ENCODE measurements at places on chromosomes 5 and 9.
A peak's percentile ranks its signal among the peaks of the same experiment; 100 is the strongest.

GRCh38 chr9:123605286-123605685 lies 249.3 kb downstream of the CRB2 start:
- DNase-seq, result no peak

- DNase-seq, result no peak
Measured at GRCh38 chr5:94906750-94907149, 288.3 kb downstream of the SLF1 start.

DNA sequence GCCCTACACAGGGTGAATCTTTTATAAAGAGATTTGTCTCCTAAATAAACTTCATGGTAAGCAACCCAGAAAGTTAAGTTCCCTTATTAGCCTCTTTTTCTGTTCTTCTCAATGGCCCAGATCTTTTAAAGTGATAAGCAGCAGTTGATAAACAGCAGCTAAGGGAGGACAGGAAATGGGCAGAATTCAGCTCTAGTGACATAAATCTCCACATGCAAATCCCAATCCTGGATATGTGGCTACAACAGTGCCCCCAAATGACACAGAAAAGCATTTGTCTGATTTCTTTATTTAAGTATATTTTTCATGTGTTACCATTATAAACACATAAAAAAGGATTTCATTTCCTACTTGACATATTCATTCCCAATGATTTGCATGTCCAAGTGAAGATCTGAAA lies 199.0 kb downstream of the DTWD2 start:
- DNase-seq, result no peak

GRCh38 chr5:8868283-8868682 lies 677.6 kb downstream of the SEMA5A start:
- no peak for DNase-seq

DNA sequence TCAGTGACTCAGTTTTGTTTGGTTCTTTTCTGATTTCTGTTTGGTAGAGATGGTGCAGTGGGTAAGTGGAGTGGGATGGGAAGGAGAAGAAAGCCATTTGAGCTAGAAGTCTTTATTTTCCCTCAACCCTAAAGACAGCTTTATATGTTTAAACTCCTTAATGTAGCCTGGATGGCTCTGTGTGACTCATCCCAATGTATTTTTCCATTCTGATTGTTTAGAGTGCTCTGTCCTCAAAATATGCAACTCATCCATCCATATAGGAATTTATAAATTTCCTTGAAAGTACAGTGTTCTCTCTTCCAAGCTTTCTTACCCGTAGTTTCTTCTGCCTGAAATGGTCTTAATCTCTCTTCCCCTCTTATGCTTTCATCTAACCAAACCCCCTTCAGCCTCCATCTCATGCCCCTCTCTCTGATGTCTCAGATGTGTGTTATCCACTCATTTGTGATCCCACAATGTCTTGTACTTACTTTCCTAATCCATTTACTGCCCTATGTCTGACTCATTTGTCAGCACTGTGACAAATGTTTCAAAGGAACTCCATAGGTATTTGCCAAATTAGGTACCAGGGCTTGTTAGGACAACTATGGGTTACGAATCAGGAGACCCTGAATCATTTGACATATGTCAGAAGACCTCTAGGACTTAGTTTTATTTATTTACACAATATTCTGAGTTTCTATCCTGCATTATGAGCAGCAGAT lies 217.5 kb upstream of the SGCD start:
- no peak for DNase-seq

- DNase-seq, result no peak
Measured at GRCh38 chr5:1736889-1737711, 62.5 kb downstream of the MRPL36 start.

- DNase-seq, result no peak
Measured at GRCh38 chr9:18126831-18127498, 347.0 kb upstream of the ADAMTSL1 start.

GRCh38 chr5:161305601-161306000 lies 240.9 kb downstream of the GABRB2 start:
- DNase-seq, result peak; percentile 51

DNA sequence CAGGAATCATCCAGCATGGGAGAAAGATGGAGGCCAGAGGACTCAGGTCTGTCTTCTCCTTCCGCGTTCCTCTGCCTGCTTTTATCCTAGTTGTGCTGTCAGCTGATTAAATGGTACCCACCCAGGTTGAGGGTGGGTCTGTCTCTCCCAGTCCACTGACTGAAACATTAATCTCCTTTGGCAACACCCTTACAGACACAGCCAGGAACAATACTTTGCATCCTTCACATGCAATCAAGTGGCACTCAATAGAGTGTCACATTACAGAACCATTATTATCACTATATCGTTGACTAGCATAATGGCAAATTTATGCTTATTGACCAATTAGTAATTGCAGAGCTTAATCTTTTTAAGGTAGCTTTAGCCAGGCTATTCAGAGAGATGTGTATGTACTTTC lies 64.8 kb downstream of the UNC13B start:
- no peak for DNase-seq

GRCh38 chr5:9094582-9094981 lies 451.3 kb downstream of the SEMA5A start:
- DNase-seq, result no peak

GRCh38 chr9:82488313-82489200 lies 500.0 kb downstream of the SPATA31D1 start:
- DNase-seq, result no peak

DNA sequence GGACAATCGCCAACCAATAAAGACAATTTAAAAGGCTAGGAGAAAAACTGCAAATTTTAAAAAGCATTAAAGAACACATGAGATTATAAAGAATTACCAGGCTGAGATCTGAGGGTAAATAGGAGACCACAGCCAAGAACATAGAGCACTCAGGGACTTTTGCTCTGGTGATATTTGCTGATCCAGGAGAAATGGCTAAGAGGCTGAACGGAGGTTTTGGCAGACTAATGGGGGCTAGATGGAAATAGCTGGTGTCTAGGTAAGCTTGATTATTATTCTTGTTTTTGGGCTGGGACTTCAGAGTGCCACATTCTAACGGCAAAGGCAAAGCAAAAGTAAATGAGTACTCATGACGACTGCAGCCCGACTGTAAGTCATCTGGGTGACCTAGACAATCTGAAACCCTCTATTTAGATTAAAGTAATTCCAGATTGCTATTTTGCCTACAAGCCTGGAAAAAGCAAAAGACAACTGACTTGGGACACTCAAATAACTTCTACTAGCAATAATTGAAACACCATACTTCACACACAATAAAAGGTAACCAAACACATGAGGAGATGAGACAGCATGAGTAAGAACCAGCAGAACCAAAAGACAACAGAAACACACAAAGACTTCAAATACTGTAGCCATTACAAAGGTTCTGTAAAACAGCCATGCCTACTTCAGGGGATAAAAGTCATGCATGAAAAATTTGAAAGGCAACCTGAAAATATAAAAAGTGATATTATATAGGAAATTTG lies 68.8 kb downstream of the JAKMIP2 start:
- no peak for DNase-seq

DNA sequence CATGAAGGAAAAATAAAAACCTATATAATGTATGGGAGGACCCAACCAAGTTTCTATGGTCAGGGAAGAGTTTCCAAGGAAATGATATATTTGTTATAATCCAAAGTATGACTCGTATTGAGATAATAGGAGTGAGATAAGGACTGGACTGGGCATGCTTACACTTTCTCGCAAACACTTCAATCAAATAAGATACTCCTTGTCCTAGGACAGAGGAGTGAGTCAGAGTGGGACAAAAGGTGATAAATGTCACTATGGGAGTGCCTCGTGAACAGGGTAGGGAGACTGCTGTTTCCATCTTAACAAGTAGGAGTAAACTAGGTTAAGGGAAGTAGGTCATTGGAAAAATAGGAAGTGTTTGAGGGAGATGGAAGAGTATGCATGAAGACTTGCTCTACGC lies 47.2 kb downstream of the MACIR start:
- DNase-seq, result no peak

GRCh38 chr9:81814794-81815464 lies 113.3 kb upstream of the SPATA31D4 start:
- no peak for DNase-seq

DNA sequence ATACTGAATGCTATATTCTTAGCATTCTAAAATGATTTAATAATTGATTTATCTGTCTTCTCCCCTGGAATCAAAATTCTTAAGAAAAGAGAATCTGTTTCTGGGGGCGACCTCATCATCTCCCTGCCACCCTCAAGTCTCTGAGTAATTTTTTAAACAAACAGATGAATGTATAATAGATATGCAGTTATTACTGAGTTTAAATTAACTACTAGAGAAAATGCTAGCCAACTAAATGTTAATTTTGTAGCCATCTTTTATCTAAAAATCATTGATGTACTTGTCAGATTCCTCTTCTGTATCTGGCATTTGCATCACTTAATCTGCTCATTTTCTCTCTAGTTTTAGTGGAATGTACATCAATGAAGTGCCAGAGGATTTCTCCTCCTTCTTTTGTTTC lies 87.5 kb downstream of the ERBIN start:
- DNase-seq, result no peak

GRCh38 chr9:137764171-137764671 lies 113.4 kb upstream of the CACNA1B start:
- no peak for DNase-seq

- DNase-seq, result no peak
Measured at GRCh38 chr5:36442796-36443195, 141.1 kb upstream of the RANBP3L start.

GRCh38 chr9:136644593-136645351 lies 17.9 kb upstream of the EGFL7 start:
- DNase-seq, result no peak

DNA sequence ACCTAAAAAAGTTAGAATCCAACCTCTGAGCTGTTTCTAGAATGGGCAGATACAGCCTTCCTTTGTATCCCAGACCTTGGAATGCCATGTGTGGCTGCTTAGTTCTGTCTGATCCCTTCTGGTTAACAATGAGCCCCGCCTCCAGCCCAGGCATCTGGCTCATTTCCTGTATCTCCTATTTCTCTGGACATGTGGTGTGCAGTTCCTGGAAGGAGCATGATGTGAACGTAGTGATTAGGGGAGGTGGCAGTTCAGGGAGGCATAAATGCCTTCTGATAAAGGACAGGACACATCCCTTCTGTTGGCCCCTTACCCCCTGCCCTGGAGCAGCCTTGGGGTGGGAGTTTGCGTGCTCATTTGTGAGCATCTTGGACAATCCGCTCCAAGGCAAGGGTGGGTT lies 243.0 kb downstream of the ZSWIM6 start:
- no peak for DNase-seq

GRCh38 chr5:93612855-93613243 lies 29.8 kb downstream of the NR2F1 start:
- no peak for DNase-seq

DNA sequence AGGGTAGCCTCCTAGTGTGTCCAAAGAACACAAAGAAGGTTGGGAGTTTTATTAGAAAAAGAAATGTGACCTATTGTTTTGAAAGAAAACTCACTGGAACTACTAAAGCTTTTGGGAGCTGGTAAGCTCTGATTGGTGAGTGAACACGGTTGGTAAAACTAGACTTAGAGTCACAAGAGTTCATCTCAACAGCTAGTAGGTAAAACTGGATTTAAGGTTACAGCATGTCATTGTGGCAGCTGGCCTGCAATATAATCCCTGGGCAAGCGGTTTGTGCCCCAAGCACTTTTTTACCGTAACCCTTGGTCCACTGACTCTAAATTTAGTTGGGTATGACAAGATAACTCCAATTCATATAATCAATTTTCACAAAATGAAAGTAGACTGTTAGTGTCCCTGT lies 47.4 kb downstream of the UBAP2 start:
- no peak for DNase-seq
